ENCODE measurements at places on chromosomes 3 and 15.

- no peak for DNase-seq
Measured at GRCh38 chr3:169344465-169344864, 319.0 kb downstream of the MECOM start.

DNA sequence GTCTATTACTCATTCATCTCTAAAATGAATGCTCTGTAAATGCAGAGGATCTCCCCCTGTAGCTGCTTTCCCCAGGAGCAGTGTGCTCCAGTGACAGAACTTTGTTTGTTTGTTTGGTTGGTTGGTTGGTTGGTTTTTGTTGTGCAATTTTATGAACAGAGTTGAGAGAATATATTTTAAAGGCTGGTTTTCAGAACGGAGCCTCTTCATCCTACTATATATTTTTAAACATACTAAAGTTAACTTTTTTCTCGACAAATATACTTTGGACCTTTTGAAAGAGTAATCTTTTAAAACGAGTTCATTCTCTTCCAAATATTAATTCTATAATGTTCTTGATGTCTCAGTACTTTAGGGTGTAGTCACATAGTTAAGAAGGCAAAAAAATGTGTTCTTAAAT, 20.2 kb downstream of the RYR3 start:
- no peak for DNase-seq

DNA sequence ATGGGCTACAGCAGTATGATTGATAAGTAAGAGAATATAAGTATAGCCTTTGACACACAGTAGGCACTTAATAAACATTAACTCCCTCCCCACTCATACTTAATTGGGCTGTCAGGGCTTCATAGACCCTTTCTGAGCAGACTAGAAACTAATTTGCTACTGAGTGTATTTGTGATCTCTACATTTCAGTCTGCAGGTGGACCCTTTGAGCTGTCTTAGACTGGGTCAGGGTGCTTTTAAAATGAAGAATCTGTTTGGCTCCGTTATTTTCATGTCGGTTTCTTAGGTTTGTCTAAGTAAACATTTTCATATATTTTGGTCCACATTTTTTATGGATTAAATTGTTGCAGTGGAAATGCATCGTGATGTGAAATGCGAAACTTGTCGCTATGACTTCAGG, 50.3 kb upstream of the SELENOK start:
- DNase-seq, result peak; percentile 46

DNA sequence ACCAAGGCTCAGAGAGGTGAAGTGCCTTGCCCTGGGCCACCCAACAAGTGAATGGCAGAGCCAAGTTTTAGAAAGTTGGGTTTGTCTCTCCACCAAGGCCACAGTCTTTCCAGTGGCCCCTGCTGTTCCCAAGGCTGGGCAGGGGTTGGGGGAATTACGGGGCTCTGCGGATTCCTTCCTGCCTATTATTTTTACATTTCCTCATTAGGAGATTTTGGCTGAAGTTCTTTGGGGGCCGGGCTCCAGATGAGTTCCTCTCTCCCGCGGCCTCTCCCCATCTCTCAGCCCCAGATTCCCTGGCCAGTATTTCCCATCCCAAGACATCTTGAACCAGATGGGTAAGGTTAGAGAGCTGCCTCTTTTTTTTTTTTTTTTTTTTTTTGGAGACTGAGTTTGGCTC, 44.0 kb upstream of the SMAD6 start:
- no peak for DNase-seq

- DNase-seq, result no peak
Measured at GRCh38 chr3:49616061-49616460, 58.1 kb upstream of the APEH start.

DNA sequence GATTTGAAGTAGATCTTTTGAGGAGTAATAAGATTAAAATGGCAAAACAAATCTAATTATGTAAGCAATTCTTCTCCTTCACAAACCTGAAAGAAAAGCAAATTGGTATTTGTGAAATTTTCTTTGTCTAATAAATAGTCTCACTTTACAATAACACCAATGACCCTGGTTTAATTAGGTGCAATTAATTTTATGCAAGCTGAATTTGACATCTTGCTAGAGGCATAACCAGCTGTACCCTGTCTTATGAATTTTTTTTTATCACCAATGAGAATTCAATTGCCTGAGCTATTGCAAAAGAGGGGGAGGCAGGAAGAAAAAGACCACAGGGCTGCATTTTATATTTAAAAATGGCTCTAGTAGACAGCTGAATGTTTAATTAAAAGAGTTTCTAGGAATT, 113.5 kb upstream of the IL12A start:
- DNase-seq, result no peak

DNA sequence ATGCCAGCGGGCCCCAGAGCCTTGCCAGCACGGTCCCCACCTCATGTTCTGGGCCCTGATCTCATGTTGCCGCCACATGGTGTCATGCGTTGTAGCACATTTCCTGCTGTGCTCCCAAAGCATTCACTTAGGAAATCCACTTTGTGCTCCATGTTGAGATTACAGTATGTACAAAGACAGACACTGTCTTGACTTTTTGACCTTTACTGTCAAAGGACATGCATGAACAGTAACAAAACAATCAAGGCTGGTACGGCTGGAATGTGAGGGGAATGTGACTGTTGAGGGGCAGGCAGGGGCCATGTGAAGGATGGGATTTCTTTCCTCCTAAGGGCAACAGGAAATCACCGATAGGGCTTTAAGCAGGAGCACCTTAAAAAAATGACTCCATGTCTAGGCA, 53.3 kb upstream of the RPL32 start:
- DNase-seq, result no peak

GRCh38 chr3:16102905-16103364, 71.5 kb upstream of the GALNT15 start:
- DNase-seq, result no peak

- DNase-seq, result no peak
Measured at GRCh38 chr3:159821110-159821509, 167.5 kb upstream of the IL12A start.

DNA sequence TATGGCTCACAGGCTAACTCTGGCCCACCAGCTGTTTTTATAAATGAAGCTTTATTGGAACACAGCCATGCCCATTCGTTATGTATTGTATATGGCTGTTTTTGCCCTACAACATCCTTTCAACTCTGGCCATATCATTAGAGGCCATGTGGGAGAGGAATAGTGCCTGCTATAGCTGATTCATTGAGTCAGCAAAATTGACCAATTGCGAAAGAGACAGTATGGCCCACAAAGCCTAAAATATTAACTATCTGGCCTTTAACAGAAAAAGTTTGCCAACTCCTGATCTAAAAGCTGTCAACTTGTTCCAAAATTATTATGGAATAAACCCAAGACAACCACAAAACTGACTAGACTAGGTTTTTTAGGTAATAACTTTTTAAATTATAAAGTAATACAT, 1.4 kb downstream of the NR1I2 start:
- DNase-seq, result no peak

GRCh38 chr3:175890066-175890465, 1030.9 kb downstream of the NAALADL2 start:
- no peak for DNase-seq

DNA sequence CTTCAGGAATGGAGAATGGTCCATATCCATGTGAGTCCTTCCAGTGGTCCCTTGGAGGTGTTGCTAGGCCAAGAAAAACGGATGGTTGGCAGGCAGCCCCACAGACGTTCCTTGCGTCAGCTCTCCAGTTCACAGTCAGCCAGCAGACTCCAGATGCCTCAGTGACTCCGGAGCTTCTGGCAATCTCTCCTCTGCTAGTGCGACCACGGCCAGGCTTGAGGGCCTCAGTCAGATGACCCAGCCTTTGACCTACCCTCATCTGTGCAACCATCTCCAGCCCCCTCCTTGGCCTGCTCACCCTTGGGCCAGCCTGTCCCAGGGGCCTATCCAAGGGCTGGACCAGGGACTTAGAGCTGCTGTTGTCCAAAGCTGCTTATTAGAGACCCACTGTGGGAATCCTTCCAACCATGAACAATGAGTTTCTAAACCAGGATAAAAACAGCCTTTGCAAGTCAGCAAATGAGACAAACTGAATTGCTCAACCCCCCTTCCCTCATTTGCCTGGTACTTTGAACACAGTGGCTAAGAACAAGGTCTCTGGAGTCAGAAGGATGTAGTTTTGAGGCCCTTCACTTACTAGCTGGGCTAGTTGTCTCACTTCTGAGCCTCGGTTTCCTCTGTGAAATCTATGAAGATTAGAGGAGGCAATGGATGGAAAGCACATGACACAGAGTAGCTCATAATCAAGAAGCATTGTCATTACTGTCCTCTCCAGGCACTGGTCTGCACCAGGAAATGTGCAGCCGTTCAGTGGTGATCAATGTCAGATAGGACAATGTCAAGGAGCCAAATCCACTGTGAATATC, 44.8 kb downstream of the ANP32A start:
- DNase-seq, result no peak

GRCh38 chr3:54878145-54878544, 49.7 kb downstream of the LRTM1 start:
- DNase-seq, result no peak

- DNase-seq, result no peak
Measured at GRCh38 chr15:67190326-67190725, 64.1 kb downstream of the AAGAB start.

GRCh38 chr3:15769256-15769915, 28.4 kb downstream of the ANKRD28 start:
- no peak for DNase-seq

- DNase-seq, result no peak
Measured at GRCh38 chr3:114711321-114711886, 417.6 kb downstream of the TIGIT start.

DNA sequence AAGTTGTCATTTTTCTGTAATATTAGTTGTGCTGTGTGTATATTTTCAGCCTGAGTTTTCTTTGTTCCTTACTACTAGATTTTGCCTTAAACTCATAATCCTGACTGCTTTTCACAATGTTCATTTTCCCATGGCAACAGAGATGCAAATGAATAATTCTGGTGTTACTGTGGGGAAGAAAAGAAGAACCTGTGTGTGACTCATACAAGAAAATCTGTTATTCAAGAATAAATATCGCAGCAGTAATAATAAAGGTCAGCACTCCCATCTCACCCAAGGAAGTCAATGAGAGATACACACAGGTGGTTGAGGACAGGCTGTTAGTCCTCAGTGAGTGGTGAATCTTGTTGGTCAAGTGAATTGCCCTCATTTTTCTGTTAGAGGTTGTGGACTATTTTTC, 656.6 kb upstream of the NAALADL2 start:
- DNase-seq, result no peak

DNA sequence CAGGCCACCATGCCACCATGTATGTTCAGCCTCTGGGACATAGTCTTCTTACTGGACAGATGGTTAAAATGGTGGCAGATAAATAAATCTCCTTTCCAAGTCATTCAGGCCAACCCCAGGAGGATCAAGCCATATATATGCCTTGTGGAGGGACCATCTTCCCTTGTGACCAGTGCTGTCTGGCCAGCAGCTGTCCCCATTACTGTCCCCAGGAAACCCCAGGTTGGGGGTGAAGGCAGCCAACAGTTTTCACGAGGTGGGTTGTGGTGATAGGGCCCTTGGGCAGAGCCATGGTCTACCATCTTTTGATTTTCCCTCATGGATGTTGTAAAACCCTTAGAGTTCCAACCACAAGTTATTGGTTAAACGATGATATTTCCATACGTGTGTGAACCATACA, 48.7 kb upstream of the PCSK6 start:
- peak; percentile 3 for DNase-seq

DNA sequence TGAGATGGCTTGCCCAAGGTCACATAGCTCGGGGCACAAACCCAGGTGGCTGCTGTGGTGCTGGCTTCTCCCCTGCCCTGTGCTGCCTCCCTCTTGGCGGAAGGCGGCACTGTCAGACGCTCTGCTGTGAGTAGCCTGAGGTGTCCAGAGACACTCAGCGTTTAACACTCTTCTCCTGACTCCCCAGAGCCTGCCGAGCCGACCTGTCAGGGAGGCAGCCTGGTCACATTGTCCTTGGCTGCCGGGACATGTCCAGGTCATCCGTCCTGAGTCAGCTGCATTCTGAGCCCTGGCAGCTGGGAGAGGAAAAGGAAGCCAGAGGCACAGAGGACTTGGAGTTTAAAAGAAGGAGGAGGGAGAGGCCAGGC, 4.7 kb downstream of the LMAN1L start:
- peak; percentile 60 for DNase-seq

DNA sequence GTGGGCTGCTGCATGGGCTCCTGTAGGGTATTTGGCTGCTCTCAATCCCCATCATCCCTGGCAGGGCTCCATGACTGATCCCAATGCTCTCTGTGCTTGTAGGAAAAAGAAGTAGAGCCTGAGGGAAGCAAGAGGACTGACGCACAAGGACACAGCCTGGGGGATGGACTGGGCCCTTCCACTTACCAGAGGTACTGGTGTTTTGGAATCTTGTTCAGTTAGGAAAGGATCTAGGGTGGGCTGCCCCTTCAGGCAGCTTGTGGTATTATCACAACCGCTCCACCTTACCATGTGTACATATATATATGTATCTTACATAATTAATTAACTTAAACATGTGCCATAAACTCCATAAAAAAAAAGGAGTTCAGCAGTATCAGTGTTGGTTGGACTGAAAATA, 1.3 kb downstream of the SLC28A2 start:
- peak; percentile 49 for DNase-seq

All from D341Med (cell line).